Activated naive CD8-positive, alpha-beta T cell treated with anti-CD3 and anti-CD28 coated beads, Interleukin-2, amount 10 ng/mL, durations not matched to agents 7 days and 5 days (primary cell): ENCODE measurements at places on chromosomes 7 and 10. TPM values are rescaled to one million over a fixed set of nuclear protein-coding genes. Genes with fewer than 3 reads are reported as not detected.

Gene CCDC7
- 34.5 TPM for total RNA-seq

Gene NAPEPLD
- total RNA-seq: 10.9 TPM

Gene FAM25A
- not detected for total RNA-seq

Gene TAS2R41
- total RNA-seq: not detected

Gene PRKAR2B
- 1.6 TPM for total RNA-seq

Gene MSS51
- total RNA-seq: 4.0 TPM

Gene OR2F2
- not detected for total RNA-seq

Gene CDHR3
- 6.7 TPM for total RNA-seq

Gene GARIN1A
- total RNA-seq: 0.88 TPM

Gene HECW1
- total RNA-seq: not detected

Gene HMX2
- not detected for total RNA-seq

Gene FKBP6
- not detected for total RNA-seq

Gene FGFR2
- 1.1 TPM for total RNA-seq
